ENCODE measurements at places on chromosomes 16 and 17.

GRCh38 chr16:89404561-89404960 lies 85.8 kb downstream of the ANKRD11 start:
- DNase-seq, result no peak

DNA sequence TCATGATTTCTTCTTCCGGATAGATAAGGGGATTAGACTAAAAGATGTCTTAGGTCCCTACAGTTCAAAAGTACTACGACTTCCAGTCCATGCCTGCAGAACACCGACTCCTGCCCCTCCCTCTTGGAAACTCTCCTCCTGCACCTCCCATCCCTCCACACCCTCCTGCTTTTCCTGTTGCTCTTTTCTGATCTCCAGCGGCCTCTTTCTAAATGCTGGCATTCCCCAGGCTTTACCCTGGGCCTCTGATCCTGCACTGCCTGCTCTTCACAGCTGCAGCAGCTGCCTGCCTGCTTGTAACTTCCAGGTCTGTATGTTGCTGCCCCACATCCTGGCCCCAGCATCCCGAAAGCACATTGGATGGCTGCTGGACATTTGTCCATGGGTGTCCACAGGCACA lies 154.2 kb downstream of the KCNJ12 start:
- no peak for DNase-seq

DNA sequence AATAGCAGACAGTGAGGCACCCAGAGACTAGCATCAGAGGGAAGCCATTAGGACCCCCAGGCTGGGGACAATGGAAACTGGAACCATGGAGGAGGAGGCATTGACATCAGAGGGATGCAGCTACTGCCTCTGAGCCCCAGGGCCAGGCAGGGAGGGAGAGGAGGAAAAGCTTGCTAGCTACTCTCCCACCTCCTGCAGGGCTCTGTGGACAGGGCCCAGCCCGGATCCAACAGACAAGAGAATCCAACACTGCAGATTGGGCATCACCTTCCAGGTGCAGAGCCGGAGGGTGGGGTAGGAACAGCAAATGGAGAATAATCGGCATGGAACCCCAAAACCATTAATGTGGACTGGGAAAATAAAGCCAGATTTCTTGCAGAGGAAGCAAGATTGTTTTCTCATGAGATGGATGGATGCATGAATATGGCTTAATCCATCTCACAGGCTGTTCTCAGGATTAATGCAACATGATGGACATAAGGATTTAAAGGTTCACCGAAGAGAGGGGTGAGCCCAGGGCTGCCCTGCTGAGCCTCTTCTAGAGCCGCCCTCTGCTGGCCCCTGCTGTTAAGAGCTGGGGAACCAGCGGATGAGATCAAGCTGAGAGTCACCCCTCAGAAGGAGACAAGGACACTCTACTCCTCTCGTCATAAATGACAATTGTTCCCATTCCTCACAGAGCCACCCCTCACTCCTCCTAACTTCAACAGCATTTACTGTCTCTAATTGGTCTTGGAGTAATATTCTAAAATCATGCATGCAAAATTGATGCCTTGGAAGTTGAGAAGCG lies 48.8 kb downstream of the DNAH3 start:
- peak; percentile 21 for DNase-seq

- DNase-seq, result no peak
Observed at GRCh38 chr16:67653128-67653788, 6.8 kb downstream of the ACD start.

- no peak for DNase-seq
Observed at GRCh38 chr17:68993112-68993511, 37.9 kb upstream of the ABCA8 start.

DNA sequence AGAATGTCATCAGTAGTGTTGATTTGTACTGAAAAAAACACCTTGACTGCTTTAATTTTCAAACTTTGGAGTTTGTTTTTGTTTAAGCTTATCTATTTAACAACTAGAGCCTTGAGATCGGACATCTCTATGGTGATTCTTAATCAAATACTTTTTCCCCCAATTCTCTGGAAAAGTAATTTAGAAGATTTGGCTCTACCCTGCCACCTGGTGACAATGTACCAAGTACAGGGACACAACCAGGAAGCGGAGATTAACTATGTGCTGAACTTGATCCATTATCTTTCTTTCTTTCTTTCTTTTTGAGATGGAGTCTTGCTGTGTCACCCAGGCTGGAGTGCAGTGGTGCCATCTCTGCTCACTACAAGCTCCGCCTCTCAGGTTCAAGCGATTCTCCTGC lies 30.8 kb downstream of the USP43 start:
- DNase-seq, result no peak

- no peak for DNase-seq
Observed at GRCh38 chr17:6577686-6578263, 21.4 kb upstream of the PITPNM3 start.

DNA sequence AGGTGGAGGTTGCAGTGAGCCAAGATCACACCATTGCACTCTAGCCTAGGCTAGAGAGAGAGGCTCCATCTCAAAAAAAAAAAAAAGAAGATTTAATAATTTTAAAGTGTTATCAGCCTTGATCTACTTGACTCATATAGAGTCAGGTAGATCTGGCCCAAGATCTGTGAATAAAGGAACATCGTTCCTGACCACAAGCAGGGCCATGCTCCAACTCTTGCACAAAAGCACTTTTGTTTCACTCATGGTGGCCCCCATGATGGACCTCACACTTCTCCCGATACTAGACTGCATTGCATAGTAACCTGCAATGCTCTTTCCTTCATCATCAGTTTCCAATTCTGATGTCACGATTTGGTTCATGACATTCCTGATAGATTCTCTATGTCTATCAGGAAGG lies 5.2 kb upstream of the MYH11 start:
- DNase-seq, result no peak

Measured in stimulated activated CD4-positive, alpha-beta T cell treated with anti-CD3 and anti-CD28 coated beads, Interleukin-4, amount 100 ng/mL, for 1 hour (primary cell).